NCI-H526 (cell line): ENCODE measurements at places on chromosomes 5 and 9.

DNA sequence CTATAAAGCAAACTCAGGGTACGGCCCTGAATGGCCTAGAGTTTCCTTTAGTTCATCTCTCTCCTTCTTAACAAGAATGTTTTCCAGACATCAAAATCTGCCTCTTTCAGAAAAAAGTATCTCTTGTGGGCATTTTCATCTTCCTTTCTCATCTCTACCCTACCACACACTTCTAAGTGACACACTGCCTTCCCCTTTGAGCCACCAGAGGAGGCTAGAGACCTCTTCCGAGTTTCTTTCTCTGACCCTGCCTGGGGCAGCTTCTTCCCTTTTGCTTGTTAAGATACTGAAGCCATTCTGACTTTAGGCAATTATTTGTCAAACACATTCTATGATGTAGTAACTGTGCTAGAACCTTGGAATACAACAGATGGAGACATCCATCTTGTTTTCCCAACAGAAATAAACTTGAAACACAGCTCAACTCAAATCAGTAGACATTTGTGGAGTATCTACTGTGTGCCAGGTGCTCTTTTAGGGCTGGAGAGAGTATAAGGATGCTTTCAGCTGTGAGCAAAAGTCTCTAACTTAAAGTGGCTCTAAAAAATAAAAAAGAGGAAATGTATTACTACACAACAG, 8.6 kb upstream of the SV2C start:
- DNase-seq = no peak

- DNase-seq = no peak
Observed at GRCh38 chr5:32471784-32472183, 27.2 kb upstream of the ZFR start.

DNA sequence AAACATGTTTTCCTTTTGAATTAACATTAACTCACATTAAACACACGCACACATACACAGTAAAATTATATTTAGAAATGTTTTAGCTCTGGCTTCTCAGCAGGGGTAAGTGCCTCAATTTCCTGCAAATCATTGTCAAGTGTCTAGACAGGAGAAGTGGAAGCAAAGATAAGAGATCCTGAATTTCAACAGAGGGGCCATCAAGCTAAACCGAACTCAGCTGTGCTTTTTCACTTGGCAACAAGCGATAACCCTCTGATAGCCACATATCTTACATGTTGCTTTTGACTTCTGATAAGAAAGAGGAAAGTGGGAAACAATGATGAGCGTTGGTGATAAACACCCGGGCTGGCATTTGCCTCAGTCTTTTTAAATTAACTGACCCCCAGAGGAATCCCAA, 79.7 kb upstream of the SPDL1 start:
- no peak for DNase-seq

DNA sequence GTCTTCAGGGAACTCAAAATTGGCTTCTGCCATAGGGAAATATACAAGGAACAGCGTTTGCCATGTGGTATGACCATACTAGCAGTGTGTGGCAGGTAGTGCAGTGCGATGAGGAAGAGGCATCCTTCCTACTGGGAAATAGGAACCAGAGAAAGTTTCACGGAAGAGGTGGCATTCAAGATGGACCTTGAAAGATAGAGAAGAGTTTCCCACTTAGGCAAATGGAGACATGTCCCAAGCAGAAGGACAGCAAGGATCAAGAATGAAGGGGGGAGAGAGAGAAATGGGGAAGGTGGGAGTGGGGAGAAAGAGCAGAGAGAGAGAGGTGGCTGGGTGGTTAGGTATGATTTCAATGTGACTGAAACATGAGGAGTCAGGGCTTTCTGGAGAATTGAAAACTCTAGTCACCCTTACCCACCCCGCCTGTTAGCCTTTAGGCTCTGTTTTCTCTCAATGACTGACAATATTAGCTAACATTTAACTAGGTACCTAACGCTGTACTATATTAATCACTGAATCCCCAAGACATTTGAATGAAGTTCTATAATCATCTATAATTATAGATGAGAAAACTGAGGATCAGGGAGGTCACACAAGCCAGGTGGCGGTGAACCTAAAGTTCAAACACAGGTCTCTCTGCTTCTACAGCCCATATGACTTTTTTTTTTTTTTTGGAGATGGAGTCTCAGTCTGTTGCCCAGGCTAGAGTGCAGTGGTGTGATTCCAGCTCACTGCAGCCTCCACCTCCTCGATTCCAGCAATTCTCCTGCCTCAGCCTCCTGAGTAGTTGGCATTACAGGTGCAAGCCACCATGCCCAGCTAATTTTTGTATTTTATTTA, 171.3 kb downstream of the NR3C1 start:
- no peak for DNase-seq

GRCh38 chr5:118902656-118903438, 85.5 kb downstream of the DTWD2 start:
- no peak for DNase-seq

GRCh38 chr5:107806705-107807104, 136.0 kb upstream of the EFNA5 start:
- no peak for DNase-seq

DNA sequence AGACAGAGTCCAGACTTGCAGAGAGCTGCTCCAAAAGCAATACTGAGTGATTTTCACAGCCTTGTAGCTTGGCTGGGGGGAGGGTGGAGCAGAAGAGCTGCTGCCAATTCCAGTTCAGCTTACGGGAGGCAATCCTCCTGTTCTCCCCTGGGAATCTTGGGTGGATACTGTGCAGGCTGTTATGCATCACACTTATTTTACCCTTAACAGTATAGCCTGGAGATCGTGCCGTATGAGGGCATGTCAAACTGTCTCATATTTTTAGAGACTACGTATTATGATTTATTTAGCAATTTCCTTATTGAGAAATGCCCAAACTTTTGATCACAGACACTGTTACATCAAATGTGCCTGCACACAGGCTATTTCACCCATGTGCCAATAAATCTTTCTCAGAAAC, 85.2 kb downstream of the BASP1 start:
- peak; percentile 37 for DNase-seq
